NCI-H345 (cell line): ENCODE measurements at places on chromosomes 6 and 20.

GRCh38 chr6:91317247-91317835, 730.5 kb upstream of the MAP3K7 start:
- DNase-seq = no peak

DNA sequence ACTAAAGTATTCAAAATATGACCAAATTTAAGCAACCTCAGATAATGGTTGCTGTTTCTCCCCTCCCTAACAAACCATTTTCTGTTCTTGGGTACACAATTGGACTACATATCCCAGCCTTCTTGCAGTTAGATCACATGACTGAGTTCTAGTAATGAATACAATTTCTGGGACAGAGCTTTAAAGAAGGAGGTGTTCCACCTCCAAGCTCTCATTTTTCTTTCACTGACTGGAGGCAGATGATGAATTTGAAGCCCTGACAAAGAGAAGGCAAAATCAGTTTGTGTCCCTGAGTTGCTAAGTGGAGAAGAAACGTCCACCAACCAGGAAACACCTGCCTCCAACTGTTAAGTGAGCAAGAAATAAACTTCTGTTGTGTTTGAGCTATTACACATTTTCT, 117.2 kb downstream of the LCA5 start:
- peak; percentile 51 for DNase-seq

- no peak for DNase-seq
These were observed 17.3 kb upstream of the IBTK start for GRCh38 chr6:82264824-82265223.

- DNase-seq = no peak
These were observed 149.7 kb downstream of the MRPL14 start for GRCh38 chr6:43977404-43978111.

DNA sequence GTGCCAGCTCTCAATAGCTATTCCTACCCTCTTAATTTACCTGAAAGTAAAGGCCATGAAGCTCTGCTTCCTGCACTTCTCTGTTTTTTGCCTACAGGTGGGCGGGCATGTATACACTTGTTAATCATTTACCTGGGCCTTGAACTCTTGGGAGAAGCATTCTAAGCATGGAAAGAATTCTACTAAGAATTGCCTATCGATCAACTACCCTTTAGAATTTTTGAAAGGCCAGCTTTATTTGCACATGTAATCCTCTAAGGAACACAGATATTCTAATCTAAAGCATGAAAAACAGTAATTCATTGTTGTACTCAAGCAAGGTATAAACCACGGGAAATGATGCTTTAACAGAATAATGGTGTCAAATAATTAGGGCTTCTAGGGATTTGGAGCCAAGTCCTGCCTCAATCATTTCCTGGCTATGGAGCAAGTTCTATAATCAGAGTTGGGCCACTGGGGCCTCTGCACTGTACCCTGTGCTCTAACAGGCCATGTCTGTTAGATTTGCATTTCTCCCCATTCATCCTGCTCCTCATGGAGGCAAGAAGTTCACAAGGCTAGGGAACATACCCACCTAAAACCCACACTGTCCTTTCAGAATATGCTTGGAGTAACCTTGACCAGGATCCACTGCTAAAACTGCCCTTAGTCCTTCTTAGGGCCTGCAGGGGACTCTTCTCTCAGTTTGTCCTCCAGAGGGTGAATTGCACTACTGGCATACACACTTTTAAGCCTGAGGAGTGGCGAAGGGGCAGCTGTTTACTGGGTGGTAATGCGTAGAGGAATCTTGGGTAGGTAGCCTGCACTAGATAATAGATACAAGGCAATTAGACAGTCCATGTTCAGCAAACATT, 276.4 kb upstream of the JAG1 start:
- DNase-seq = no peak

GRCh38 chr6:105445481-105445880, 42.6 kb upstream of the PREP start:
- no peak for DNase-seq

- DNase-seq = no peak
These were observed 8.3 kb downstream of the SCML4 start for GRCh38 chr6:107815846-107816245.

GRCh38 chr6:37368961-37369320, 15.2 kb downstream of the RNF8 start:
- no peak for DNase-seq

- no peak for DNase-seq
These were observed 86.0 kb downstream of the TIAM2 start for GRCh38 chr6:155080881-155081845.

GRCh38 chr6:128731249-128732165, 151.4 kb upstream of the LAMA2 start:
- DNase-seq = no peak

- DNase-seq = no peak
These were observed 72.7 kb downstream of the ELOVL4 start for GRCh38 chr6:79874531-79875134.

DNA sequence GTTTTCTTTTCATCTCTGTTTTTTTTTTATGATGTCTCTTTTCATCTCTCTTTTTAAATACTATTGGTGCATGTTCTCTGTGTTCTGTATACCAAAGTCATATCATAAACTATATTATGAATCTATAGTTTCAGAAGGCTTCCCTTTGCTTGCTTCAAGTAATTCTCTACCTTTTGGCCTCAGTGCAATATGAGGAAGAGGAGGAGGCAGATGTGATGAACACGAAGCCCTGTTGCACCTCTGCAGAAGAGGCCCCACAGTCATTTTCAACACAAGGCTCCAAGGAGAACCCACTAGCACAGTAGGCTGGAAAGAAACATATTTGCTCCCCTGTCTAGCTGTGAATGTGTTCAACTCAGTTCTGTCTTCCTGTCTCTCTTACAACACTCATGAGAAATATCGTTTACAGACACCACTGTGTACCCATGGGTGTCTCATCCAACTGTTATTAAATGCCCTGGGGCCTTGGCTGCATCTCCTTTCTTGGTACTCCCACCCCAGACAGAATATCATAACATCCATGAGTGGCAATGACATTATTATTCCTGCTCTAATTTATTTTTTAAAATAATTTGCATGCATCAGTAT, 122.6 kb upstream of the SHLD1 start:
- DNase-seq = no peak

DNA sequence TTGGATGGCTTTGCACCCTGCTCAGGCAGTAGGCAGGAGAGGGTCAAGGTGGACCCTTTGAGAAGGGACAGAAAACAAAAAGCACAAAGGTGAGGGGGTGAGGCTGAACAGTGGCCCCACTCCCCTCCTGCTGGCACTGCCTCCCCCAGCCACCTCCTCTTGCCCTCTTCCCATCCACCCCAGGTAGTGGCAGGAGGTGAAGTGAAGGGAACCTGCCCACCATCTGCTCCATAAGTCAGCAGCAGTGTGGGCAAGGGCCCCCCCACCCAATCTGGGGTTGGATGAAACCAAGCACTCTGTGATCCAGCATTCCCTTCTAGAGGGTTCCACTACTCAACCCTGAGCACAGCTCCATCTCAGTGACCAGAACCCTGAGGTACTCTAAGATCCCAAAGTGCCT, 26.1 kb upstream of the SLC22A7 start:
- DNase-seq = no peak

- DNase-seq = no peak
These were observed 34.0 kb upstream of the BMP6 start for GRCh38 chr6:7691675-7692452.

GRCh38 chr20:13166011-13166410, 55.1 kb upstream of the ISM1 start:
- DNase-seq = peak; percentile 61

GRCh38 chr20:2398449-2398848, 17.7 kb downstream of the TGM6 start:
- no peak for DNase-seq

DNA sequence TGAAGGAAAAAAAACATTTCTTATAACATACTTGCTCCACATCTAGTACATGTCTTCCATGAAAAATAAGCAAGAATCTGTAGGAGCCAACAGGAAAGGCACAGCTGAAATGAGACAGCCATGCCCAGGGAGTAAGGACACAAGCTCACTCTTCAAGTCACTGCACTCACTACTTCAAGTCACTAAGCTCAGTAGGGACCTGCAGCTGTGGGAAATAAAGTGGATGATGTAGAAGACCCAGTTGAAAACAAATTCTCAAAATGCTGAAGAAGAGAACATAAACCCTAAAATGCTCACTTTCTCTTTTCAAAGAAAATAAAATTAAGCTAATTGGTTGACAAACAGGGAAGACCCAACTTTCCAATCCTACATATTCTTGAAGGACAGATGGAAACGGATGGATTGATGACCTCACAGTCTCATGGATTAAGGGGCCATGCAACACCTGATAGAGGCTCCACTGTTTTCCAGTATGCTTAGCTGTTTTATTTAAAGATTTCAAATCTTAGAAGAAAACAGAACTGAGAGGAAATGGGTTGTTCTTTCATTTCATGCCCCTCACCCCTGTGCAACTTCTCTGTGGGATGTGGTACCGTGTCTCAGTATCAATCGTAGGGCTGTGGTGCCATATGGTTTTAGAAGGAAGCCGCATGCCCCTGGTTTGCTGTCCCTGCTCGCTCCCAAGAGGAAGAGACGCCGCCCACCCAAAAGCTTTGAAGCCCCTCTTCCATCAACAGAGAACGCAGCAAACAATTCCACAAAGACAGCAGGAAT, 133.3 kb downstream of the WDR27 start:
- no peak for DNase-seq

DNA sequence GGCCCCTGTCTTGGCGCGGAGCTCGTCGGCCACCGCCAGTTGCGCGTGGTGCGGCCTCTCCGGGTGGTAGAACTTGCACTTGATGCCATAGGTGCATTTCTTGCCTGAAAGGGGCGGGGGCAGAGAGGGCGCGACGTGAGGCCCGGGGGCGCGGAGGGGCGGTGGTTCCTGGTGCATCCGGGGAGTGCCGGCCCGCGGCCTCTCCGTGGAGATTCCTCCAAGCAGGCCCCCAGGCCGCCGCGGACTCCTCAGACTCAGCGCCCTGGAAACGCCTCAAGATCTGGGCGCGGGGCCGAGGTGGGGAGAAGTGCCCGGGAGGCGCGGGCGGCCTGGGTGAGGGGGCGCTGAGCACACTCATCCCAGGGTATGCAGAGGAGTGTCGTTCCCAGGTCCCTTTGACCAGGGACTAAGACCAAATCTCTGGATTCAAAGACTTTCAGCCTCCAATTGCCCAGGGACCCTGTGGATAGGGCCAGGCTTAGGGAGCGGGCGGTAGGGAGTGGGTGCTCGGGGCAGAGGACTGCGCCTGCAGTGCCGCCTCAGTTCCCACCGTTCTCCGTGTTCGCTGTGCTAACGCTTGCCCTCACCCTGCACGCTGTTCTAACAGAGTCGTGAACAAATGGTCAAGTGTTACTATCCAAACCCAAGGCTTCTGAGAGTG, 33.3 kb downstream of the ZC3H12D start:
- no peak for DNase-seq

- no peak for DNase-seq
These were observed 1387.0 kb upstream of the ADGRB3 start for GRCh38 chr6:67248077-67248476.

GRCh38 chr6:6494677-6495076, 93.8 kb upstream of the LY86 start:
- no peak for DNase-seq

DNA sequence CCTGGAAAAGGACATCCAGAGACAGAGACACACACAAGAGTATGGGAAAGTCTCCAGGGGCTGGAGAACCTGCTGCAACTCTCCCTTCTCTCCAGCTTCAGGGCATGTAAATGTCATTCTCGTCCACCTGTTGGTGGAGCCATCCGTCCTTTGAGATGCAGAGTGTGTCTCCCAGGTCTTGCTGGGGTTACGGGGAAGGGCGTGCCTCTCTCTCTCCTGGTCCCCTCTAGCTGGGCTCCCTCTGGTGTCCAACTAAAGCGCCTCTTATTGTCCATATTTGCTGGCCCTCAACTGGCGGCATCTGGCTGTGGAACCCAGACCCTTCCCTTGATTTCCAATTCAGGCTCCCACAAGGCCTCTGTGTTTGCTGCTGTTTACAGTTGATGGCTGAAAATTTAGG, 244.1 kb downstream of the BMP7 start:
- DNase-seq = no peak

DNA sequence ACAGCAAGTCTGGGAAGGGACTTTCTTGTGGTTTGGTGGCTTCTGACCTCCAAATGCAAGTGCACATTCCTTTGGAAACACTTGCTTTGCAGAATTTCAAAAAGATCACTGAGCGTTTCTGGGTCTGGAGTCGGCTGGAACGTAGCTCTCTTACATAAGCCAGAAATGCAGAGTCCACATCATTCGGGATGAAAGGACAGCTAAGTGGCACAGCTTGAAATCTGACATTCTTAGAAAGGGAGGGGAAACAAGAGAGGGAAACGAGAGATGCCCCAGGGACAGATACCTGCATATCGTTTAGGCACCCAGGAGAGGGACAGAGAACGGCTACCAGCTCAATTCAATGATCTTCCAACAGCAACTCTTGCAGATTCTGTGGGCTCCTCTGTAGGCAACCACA, 118.7 kb downstream of the NFATC2 start:
- no peak for DNase-seq

- no peak for DNase-seq
These were observed 9.8 kb downstream of the FOXS1 start for GRCh38 chr20:31835554-31835953.

GRCh38 chr6:150652848-150653613, 53.3 kb downstream of the PLEKHG1 start:
- no peak for DNase-seq

DNA sequence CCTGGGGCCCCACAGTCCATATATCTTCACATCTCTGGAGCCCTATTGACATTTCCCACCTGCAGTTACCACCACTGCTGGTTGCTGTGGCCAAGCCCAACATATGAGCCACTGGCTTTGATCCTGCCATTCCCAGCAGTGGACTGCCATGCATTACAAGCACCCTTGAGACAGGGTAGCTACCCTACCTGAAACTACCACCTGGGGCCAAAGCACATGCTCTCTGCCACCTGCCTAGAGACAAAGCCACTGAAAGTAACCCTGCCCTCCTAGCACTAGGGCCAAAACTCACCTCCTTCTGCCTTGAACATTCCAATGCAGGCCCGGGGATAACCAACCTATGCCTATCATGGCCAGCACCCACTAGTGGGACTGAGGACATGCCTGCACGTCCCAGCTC, 255.5 kb upstream of the KHDRBS2 start:
- no peak for DNase-seq

DNA sequence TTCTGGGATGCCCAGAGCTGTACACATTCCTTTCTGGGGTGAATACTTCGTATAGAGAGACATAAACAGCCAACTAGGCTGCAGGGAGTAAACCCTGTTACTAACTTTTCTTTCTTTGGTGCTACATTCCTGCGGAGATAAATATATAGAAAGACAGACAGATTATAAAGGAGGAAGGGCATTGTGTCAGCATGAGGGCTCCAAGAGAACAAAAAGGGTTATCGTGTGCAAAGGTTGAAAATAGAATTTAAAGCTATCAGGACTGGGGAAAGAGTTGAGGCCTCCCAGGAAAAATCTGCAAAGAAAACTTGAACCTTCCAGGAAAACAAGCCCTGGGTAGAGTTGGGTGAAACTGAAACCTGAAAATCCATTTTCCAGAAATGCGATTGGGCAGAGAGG, 68.0 kb downstream of the TMEM170B start:
- DNase-seq = no peak
